NCI-H1105 (cell line): ENCODE measurements at places on chromosomes 7 and 10.

GRCh38 chr7:103613655-103614642 is 167.9 kb upstream of the SLC26A5 start:
- DNase-seq = no peak

DNA sequence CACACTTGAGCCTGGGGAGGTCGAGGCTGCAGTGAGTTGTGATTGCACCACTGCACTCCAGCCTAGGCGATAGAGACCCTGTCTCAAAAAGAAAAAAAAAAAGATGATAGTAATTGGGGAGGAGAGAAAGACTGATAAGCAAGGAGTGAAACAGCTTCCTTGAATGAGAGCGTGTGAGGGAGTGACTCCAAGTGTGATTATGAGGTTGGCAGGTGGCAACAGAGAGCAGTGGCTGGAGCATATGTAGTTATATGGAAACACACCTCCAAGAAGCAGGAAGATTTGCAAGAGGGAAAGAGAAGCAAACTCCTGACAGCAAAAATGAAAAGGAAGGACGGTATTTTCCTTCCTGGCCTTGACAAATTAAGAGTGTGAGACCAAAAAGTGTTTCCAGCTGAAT is 50.4 kb downstream of the VKORC1L1 start:
- DNase-seq = no peak

DNA sequence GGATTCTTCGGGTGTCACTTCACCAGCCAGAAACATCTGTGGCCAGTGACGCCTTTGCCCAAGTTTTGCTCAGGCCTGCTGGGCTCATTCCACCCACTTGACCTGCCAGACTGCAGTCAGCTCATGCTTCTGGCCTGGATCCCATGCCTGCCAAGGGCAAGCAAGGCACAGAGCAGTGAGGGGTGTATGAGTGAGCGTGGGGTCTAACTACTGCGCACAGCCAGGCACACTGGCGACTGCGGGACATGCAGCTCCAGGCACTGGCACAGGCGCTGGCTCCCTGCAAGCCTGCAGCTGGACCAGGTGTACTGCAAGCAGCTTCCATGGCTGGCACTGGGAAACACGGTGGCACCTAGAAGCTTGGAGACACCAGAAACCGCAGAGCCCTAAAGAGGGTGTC is 80.1 kb downstream of the MTERF1 start:
- DNase-seq = no peak

- no peak for DNase-seq
Measured at GRCh38 chr10:63584725-63585035, 63.5 kb downstream of the REEP3 start.

- no peak for DNase-seq
Measured at GRCh38 chr7:50416527-50417182, 33.5 kb downstream of the FIGNL1 start.

GRCh38 chr7:97819161-97819560 is 53.0 kb downstream of the ASNS start:
- no peak for DNase-seq

- DNase-seq = no peak
Measured at GRCh38 chr7:69756235-69756634, 158.0 kb downstream of the AUTS2 start.

- no peak for DNase-seq
Measured at GRCh38 chr10:43700306-43700705, 51.6 kb upstream of the ZNF32 start.

- no peak for DNase-seq
Measured at GRCh38 chr7:27198138-27198841, 1.6 kb downstream of the HOXA13 start.

DNA sequence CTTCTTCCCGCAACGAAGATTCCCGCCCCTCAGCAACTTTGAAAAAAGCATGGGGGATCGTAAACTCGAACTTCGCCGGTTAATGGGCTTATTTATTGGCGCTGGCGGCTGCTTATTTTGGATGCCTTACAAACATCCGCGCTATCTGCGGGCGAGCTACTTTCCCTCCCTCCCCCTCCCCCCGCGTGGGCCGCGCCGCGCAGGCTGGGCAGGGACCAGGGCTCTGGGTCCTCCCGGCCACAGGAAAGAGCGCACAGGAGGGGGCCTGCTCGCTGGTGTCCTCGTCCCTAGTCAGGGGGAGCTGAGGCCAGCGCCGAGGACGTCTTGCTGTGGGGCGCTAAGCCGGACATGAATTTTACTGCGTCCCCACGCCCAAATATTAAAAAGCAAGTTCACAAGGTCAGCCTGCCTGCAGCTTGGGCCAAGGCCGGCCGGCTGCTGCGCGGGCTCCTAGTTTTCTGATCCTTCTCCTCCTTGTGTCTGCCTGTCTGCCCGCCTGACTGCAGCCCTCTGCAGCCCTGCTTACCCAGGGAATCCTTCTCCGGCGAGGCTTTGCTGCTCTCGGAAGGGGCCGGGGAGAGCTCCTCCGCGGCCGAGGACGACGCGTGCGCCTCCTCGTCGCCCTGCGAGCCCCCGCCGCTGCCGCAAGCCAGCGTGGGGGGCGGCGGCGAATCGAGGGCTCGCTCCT is 1.2 kb downstream of the HOXA10 start:
- peak; percentile 55 for DNase-seq

DNA sequence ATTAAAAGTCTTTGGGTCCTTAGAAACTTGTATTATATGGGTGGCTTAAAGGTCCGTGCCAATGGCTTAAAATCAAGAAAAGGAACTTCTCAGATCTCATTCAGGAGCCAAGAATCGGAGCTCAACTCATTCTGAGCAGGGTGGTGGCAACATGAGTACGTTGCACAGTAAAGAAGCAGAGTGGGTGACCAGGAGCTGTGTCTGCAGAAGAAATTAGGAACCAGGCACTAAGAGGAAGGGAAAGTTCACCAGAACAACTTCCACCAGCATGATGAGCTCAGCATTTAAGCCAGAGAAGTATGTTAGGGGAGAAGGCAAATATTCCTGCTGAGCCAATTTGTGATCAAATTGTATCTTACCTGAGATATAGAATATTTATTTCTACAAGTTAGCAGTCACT is 236.0 kb upstream of the NRP1 start:
- no peak for DNase-seq

DNA sequence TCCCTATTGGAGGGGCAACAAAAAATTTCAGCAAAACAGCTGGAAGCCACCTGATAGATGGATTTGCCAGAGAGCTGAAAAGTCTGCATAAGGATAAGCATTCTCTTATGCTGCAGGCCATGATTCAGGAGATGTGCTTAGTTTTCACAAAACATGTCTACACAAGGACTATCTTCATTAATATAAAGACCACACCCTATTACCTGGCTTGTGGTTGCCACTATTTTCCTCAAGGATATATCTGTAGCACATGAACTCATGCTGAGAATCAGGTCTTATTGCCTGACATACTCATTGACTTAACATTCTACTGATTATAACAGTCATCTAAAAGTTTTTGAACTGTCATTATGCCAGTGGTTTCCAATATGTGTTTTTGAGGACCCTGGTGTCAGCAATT is 7.1 kb upstream of the COL17A1 start:
- DNase-seq = no peak
